CD4-positive, CD25-positive, alpha-beta regulatory T cell (primary cell): ENCODE measurements at places on chromosomes 5 and 9. TPM values are rescaled to one million over a fixed set of nuclear protein-coding genes. Genes with fewer than 3 reads are reported as not detected.

DNA sequence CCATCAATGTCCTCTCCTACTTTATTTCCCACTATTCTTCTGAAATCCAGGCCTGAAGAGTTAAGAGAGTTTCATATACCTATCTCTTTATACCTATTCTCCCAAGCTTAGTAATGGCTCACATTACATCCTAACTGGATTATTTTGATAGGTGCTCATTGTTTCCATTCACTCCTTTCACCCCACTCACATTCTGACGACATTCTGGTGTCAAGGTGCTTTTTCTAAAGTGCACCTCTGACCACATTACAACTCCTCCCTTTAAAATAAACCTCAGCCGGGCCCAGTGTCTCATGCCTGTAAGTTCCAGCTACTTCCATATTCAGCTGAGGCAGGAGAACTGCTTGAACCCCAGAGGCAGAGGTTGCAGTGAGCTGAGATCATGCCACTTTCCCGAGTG is 417.1 kb downstream of the BNC2 start:
- DNase-seq, result no peak

DNA sequence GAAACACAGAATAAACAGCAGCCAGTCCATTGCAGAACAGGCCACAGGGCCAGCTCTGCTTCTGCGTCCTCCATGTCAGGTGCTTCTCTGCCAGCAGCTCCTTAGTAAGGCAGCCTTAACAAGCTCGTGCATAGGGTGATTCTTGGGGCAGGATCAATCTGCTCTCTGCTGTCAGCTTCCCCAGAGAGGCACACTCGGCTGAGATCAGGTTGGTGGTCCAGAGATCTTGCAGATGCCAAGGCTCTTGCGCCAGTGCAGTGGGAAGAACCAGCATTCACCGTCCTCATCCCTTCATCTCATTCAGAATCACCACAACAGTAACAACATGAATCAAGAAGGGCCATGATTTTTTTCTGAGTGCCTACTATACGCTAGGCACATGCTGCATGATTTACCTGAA is 49.0 kb upstream of the ALDH1B1 start:
- no peak for DNase-seq

PDE8B gene
- total RNA-seq, result not detected

SLC6A18 gene
- total RNA-seq, result not detected

GRCh38 chr5:76165711-76166374 is 82.7 kb downstream of the SV2C start:
- no peak for DNase-seq

SCAI gene
- 11.3 TPM for total RNA-seq

DNA sequence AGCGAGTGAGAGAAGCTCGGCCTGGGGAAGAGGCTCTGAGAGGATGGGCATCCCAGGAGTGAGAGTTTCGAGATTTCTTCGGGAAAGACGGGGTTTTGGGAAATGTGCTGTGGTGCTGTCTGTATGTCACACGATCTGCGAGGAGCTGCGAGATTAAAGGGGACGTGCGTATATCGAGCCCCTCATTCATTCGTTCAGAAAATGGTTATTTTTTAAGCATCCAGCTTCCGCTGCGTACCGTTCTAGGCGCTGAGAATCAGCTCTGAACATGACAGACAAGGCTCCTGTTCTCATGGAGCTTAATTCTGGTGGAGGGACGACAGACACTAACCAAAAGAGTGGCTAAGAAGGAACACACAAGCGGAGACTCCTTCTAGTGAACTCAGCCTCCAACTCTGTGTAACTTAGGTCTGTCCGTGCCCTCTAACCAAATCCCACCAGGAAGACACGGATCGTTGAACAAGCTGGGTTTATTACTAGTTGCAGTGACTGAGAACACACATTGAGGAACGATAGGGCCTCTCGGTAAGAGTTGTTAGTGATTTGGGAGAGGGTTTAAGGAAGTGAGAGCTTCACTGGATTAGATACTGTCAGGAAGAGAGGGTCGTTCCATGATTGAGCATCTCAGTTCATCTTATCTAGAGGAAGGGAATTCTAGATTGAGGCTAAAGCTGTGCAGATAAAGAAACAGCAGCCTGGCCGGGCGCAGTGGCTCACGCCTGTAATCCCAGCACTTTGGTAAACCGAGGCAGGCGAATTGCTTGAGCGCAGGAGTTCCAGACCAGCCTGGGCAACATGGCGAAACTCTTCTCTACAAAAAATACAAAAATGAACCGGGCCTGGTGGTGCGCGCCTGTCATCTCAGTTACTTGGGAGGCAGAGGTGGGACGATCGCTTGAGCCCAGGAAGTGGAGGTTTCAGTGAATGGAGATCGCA is 1.0 kb upstream of the FBXW11 start:
- DNase-seq, result no peak

DNA sequence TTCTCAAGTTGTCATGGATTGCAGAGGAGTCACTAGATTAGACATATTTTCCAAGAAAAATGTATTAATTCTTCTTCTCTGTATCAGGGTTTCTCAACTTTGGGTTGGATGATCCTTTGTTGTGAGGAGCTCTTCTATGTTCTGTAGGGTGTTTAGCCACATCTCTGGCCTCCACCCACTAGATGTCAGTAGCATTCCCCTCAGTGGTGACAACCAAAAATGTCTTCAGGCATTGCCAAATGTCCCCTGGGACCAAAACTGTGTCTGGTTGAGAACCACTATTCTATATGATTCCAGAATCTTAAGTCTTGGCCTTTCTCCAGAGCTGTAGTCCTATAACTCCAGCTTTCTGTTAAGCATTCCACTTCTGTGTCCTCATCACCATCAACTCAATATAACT is 220.9 kb downstream of the KIAA0825 start:
- no peak for DNase-seq

RABL6 gene
- 63.6 TPM for total RNA-seq

- no peak for DNase-seq
Measured at GRCh38 chr9:129432297-129433154, 188.4 kb downstream of the C9orf50 start.

SPATA31A3 gene
- total RNA-seq, result not detected

GMCL2 gene
- total RNA-seq, result not detected

SRA1 gene
- total RNA-seq, result 38.9 TPM

DMRT2 gene
- total RNA-seq, result not detected

DNA sequence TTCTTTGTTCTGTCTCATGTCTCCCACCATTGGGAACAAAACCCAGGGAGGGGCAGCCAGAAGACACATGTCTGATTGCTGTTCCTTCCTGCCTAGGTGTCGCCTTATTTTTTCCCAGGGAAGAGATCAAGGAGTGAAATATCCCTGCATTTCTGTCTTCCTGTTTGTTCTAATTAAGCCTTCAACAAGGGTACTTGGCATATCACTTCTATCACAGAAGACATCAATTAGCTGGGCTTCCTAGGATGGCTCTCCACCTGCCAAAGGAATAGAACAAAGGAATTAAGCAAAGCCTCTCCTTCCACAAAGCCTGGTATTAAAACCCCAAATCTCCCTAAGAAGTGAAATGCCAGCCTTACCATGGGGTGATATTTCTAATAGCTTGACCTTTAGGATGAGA is 299.5 kb upstream of the CD180 start:
- no peak for DNase-seq

GRCh38 chr9:121609822-121610637 is 41.4 kb upstream of the DAB2IP start:
- no peak for DNase-seq

DNA sequence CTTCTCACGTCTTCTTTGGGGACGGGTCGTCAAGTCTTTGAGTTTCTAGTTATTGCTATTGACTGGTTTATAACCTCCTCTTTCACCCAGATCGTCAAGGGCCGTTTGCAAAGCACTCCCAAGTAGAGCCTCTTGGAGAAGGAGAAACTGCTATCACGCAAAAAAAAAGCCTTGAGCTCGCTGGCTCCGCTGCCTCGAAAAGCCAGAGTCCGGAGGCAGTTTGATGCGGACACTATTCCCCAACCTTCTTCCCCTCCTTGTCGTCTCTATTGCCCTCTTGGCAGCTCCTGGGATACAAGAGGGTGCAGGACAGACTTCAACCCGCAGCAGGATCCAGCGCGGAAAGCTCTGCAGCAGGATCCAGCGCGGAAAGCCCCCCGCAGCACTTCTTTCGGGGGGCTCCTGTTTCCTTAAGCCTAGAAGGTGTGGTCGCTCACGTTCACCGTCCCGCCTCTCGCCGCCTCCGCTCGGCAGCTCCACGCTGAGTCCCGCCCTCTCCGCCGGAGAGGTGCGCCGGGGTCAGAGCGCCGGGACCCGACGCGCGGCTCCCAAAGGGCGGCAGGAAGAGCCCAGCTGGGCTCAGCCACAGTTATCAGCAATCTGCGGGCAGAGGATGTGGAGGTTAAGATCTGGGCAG is at the start of gene PCDHAC1:
PCDHAC1 (plus strand) TSS at position 494 of the 637 bp plus-strand sequence. CDS start 594 bp downstream, outside the sequence.
- DNase-seq, result no peak

GRCh38 chr9:96187151-96187555 is 114.8 kb downstream of the HSD17B3 start:
- no peak for DNase-seq

DNA sequence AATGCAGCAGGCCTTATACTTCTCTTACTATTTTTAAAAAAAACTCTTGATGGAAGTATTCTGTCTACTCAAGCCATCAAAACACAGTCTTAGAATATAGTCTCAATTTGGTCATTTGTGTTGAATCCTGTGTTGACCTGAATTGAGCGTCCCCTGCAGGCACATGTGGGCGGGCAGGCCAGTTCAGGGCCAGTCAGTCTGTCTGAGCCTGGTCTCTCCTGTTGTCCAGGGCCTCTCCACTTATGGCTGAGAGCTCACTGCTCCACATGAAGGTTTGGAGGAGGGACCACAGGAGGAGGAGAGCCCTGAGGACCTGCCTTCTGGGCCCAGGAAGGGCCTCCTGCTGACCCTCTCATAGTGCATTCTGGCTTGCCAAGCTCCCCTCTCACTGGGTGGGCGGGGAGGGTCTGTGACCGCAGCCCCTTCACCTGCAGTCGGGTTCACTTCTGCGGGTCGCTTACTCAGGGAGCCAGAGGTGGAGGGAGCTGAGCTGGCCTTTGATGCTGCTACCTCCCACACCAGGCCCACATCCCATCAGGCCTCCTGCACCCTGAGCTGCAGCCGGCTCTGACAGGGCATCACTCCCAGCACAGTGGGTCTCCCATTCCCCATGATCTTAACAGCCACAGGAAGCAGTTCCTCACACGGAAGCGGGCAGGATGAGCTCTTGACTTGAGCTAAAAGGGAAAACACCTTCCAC is 178.2 kb upstream of the S1PR3 start:
- no peak for DNase-seq

HBEGF gene
- 0.47 TPM for total RNA-seq

DNA sequence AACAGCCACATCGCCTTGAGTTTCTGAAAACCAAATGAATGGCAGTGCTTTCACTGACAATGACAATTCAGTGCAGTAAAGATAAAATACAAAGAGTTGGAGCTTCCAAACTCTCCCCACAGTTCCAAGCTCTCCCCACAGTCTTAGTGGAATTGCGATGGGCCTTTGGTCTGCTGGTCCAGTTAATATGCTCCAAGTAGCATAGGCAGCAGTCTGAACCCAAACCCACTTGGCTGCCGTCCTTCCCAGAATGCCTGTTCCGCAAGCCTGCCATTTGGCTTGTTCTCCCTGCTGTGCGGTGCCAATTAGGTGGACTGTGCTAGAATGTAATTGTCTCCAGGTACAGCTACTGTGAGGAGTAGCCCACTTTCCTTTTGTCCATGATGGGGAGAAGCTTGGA is 250.1 kb downstream of the GOLPH3 start:
- no peak for DNase-seq

GRCh38 chr5:33316773-33317172 is 124.0 kb upstream of the TARS1 start:
- DNase-seq, result no peak

- no peak for DNase-seq
Measured at GRCh38 chr5:89395111-89395510, 512.1 kb upstream of the MEF2C start.

DNA sequence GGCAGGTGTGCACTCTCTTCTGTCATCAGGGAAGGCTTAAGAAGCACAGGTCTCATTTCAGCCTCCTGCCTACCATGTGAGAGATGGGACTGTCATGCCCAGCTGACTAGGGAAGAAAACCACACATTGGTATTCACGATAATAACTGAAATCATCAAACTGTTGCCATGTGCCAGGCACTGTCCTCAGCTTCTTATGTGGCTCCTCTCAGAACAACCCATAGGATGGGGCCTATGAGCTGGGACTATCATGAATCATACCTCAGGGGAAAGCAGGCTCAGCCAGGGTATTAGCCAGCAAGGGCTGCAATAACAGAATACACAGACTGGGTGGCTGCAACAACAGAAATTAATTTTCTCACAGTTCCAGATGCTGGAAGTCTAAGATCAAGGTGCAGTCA is 3.3 kb downstream of the AFAP1L1 start:
- no peak for DNase-seq

DNA sequence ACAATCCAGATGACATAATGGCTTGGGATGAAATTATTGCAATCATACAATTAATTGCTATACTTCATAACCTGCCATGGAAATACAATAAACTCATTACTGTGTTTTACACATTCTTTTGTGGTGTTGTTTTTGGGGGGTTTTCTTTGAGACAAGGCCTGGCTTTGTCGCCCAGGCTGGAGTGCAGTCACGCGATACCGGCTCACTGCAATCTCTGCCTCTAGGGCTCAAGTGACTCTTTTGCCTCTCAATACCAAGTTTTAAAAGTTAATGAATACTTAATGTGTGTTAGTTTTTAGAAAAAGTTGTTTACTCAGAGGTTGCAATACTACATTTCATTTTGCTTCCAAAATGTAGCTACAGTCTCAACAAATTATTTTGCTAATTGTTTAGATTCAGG is 598.4 kb downstream of the CHSY3 start:
- DNase-seq, result no peak

ECSCR gene
- total RNA-seq, result 0.64 TPM

GRCh38 chr5:179164331-179165311 is 104.4 kb downstream of the ZNF354C start:
- no peak for DNase-seq

- no peak for DNase-seq
Measured at GRCh38 chr5:36648426-36648825, 42.0 kb downstream of the SLC1A3 start.

KCNIP1 gene
- not detected for total RNA-seq

GRCh38 chr5:176854164-176854563 is 43.8 kb downstream of the UNC5A start:
- no peak for DNase-seq

MZB1 gene
- 2.2 TPM for total RNA-seq

DNA sequence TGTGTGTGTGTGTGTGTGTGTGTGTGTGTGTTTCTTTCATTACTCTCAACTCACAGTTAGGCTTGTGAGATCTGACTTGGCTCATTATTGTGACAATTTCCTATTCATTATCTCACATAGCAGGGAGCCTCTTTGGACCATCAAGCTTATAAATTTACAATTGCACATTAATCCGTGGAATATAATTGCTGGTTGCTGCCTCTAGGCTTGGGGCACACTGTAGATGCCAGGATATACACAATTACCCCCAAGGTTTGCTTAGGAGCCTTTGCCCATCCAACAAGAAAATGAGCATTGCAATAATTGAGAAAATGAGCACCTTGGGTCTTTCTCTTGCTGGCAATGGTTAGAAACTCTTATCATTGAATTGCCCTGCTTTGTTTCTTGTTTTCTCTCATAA is 161.6 kb upstream of the DMRTA1 start:
- DNase-seq, result no peak

GRCh38 chr9:117551171-117551570 is 136.3 kb upstream of the ASTN2 start:
- DNase-seq, result no peak

GRCh38 chr9:19416143-19416542 is 7.3 kb downstream of the ACER2 start:
- DNase-seq, result no peak
